Sciatic nerve (tissue), 2 donors: ENCODE measurements at places on chromosomes 12 and 14. TPM values are rescaled to one million over a fixed set of nuclear protein-coding genes. Genes with fewer than 3 reads are reported as not detected.
A peak's percentile ranks its signal among the peaks of the same experiment; 100 is the strongest.

The RPL10L gene
- total RNA-seq = not detected

DNA sequence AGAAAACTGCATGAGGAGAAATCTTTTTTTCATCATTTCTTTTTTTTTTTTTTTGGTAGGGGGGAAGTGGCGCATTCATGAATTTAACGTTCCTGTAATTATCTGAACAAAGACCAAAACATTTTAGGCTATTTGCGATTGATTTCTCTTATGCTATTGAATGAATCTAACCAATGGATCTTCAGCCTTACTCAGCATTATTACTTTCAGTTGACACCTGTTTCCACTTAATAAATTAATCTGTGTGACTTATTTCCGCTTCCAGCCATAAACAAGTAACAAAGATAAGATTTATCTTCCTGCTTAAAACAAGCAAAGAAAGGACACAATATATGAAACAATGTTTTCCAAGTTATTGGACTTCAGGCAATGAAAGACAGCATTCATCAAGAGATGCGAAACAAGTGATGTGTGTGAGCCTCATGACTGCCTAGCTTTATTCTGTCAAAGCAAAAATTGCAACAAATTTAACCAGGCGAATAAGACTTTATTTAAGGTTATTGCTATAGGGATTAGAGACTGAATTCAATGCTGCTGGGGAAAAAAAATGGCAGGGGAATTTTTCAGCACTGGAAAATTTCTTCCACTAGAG, 1026.9 kb downstream of the LRFN5 start:
- DNase-seq = no peak

DNA sequence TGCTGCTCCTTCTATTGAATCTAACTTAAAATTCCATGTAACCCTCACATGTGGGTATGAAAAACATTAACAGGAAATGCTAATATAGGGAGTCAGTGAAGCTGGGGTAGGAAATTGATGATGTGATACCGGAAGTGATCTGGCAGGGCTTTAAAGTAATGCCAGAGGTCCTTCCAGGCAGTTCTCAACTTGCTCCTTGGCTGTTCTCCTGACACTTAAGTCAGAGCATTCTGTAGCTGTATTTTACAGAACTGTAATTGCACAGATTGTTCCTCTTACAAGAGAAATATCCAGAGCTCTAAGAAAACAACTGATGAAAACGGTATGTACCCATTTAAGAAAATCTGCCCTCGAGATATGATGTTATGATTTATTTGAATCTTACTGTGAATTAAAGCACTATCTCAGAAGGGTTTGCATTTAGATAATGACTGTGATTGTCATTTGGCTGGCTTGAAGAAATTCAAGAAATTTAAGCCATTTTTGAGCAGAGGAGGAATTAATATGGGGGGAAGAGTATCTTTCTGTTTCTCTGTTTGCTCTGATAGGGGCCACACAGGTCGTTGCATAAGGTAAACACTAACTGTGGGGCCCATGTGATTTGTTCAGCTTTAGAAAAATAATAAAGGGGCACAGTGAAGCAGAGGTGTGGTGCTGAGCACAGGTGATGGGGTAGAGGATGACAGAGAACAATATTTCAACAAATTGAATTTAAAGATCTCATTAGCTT, 88.4 kb downstream of the BBS10 start:
- DNase-seq = no peak

GRCh38 chr14:24088095-24088494, 6.0 kb upstream of the PCK2 start:
- DNase-seq = no peak

The KRT73 gene
- not detected for total RNA-seq

GRCh38 chr12:124026755-124027745, 54.0 kb downstream of the ZNF664 start:
- DNase-seq = no peak

The PYGL gene
- total RNA-seq = 72.1 TPM

- no peak for DNase-seq
These were observed 1.5 kb downstream of the UBE2N start for GRCh38 chr12:93440043-93440835.

The RAD52 gene
- 25.6 TPM for total RNA-seq

The HRK gene
- 0.22 TPM for total RNA-seq

DNA sequence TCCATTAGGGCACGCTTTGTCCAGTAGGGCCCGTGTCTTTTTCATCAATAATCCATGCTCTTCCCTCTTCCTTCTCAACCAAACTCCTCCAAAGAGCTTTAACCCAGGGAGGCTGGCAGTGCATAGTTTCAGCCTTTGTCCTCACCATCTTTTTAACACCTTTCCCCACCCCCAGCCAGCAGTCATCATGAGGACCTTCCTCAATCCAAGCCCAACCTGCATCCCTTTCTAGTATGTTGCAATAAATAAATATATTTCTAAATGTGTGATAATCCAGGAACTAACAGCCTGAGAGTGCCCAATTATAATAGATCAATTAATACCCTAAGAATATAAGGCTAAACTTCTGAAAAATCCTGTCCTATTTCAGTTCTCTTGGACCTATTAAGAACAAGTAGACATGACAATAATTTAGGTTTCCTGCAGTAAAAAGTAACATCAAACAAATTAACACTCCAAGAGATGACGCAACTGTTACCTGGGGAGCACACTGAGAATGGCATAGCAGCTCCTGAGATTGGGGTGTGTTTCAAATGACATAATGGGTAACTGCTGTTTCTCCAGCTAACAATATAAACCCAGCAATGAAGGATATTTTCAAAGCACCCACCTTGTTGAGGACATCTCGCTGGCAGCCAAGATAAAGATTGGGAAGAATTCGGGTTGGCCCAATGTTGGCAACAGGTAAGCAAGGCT, 62.6 kb downstream of the DUSP16 start:
- DNase-seq = no peak

GRCh38 chr12:14417715-14418114, 52.2 kb downstream of the ATF7IP start:
- DNase-seq = peak; percentile 64

The SLC2A14 gene
- 7.5 TPM for total RNA-seq

The BDKRB1 gene
- total RNA-seq = 3.6 TPM

- DNase-seq = no peak
These were observed 209.3 kb downstream of the TMEM132C start for GRCh38 chr12:128476266-128476665.

GRCh38 chr12:132545164-132545953, 55.4 kb downstream of the FBRSL1 start:
- DNase-seq = no peak

The CARMIL3 gene
- total RNA-seq = 0.58 TPM

The KCNC2 gene
- total RNA-seq = not detected

- no peak for DNase-seq
These were observed 59.5 kb downstream of the SEL1L start for GRCh38 chr14:81474148-81474492.

DNA sequence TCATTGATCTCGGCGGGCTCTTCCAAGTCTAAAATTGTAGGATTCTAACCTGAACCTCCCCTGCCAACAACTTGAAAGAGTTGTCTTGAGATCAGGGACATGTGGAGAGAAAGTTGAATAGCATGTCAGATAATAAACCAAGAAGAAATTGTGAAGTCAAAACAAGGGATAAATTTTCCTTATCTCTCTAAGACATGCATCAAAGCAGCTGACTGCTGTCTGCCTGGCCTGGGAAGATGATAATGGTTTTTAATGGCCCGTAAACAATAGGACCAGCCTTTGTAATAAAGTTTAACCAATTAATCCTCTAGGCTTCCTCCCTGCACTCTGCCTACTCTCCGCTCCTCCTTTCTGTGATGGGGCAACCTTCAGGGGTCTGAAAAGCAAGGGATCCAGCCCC, 67.9 kb downstream of the DPF3 start:
- DNase-seq = no peak

DNA sequence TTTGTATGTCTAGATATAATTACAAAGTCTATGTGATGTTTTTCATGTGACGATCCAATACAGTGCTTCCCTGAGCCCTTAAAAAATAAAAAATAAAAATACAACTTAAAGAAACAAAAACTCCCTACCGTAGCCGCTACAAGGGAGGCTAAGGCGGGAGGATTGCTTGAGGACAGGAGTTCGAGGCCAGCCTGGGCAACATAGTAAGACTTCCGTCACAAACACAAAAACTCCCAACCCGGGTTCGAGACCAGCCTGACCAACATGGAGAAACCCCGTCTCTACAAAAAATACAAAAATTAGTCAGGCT, 669 bp upstream of the CDKN3 start:
- DNase-seq = no peak

DNA sequence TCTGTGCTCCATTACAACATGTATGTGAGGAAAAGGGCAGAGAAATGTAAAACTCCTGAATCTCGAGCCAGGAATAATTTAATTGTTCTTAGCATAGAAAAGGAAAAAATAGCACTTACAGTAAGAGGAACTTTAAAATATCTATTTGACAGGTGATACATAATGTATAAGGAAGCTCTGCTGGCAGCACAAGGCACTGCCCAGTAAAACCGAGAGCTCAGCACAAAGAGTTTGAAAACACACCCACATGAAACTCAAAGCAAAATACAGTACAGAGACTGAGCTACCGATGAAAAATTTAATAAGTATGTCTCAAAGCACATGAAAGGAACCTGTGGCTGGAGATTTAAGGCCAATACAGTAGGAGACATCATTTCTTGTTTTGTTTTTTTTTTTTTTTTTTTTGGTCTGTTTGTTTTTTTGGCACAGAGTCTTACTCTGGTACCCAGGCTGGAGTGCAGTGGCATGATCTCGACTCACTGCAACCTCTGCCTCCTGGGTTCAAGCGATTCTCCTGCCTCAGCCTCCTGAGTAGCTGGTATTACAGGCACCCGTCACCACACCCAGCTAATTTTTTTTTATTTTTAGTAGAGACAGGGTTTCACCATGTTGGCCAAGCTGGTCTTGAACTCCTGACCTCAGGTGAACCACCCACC, 19.2 kb downstream of the CLIP1 start:
- no peak for DNase-seq

DNA sequence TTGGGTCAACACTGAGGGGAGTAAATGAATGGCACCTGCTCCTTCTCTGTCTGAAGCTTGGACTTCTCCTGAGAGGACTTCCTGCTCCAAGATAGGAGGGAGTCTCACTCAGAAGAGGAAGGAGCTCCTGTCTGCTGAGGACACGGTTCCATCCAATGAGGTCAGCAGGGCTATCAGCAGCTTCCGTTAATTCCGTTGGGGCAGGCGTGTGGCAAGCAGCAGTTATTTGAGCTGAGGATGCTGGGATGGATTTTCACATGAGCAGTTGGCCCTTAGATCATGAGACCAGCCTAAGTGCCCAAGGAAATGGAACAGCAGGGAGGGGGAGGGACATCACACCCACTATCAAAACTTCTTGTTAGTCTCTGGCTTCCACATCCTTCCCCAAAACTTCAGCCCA, 159.0 kb upstream of the PZP start:
- DNase-seq = no peak

The KCNJ8 gene
- 10.8 TPM for total RNA-seq

DNA sequence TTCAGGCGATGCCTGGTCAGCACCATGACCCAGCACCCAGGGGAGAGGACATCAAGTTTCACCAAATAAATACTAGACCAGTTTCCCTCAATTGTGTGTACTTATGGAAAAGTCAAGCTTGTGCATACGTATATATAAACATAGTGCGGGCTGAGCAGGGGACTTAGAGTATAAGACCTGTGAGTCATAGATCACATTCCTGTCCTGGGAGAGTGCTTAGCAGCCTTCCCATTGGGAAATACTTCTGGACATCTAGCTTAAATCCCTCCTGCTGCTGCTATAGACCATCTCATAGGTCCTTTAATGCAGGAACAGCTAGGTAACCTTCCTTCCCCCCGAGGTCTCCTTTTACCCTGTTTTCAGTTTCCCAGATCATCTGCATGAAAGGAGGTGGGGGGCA, 51.9 kb downstream of the PRMT8 start:
- no peak for DNase-seq

DNA sequence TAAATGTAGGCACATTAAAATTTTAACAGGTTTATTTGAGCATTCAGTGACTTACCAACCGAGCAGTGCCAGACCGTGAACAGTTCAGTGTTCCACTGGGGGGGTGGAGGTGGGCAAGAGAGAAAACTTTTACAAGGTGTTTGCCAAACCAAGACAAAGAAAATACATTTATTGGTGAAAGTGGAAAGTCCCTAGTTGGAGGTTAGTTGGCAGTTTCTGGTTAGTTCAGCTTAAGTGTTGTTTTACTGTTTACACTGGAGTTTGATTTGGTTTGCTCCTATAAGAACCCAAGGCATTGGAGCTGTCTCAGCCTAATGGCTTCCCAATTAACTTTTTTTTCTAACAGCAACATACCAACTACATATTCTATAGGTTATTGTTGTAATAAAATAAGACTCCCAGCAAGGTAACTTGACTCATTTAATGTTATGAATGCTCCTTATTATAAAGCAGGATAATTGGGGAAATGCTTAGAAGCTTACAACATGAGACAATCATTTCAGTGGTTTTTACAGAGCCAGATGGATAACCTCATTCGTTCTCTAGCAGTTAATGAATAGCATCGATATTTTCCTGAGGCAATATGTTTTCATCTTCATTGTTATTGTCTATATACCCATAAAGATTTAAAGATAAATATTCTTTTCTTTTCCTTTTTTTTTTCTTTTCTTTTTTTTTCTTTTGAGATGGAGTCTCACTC, 115.8 kb downstream of the ETNK1 start:
- DNase-seq = no peak

- DNase-seq = no peak
These were observed 37.2 kb downstream of the CRADD start for GRCh38 chr12:93714382-93714781.

GRCh38 chr14:94906577-94906976, 136.7 kb upstream of the GSC start:
- DNase-seq = peak; percentile 42

DNA sequence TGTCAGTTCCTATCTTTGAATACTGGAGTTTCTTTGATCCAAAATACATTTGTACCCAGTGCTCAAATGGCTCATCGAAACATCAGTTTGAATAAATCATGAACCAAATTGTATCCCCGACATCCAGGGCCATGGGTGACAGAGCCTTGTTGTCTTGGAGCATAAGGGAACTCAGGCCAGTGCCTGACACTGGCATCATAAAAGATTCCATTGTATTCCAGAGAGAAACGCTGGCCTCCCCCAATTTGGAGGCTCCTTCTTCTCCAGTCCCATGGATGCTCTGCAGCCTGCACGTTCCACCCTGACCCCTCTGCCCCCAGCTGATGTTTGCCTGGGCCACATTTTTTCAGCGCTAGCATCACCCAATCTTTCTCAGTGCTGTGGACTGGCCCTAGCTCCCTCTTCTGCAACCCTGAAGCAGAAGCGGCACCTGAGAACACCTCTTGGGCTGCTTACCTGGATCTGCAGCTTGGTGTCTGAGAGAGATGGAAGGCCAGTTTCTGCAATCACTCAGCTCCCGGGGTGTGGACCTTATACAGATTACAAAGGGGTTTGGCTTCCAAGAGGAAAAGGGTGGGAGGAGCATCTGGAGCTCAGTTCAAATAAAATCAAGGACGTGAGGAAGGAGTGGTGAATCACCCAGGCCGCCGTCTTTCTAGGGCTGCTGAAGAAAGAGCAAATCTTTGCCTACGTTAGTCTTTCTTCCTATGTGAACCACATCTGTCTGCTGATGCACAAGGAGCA, at the start of gene RNASE1:
Gene RNASE1 (minus strand): TSS at position 504 of the 744 bp plus-strand sequence. CDS start 776 bp downstream, outside the sequence.
- no peak for DNase-seq
